ENCODE measurements at places on chromosomes 3 and 15.

DNA sequence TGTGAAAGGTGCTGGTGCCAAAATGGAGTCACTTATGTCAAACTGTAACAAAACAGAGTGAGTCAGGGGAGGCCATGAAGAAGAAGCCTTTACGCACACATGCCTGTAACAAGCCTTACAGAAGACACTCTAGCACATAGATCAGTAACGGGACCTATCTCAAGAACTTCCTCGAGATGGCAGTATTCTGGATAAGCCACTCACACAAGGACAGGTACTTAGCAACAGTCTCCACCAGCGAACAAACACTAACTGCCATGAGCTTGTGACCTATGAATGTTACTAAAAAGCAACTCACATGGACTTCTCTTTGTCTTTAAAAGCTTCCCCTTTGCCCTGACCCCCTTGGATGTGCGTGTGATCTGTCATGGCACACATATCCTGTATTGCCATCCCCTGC is 235.1 kb downstream of the CD47 start:
- no peak for DNase-seq

DNA sequence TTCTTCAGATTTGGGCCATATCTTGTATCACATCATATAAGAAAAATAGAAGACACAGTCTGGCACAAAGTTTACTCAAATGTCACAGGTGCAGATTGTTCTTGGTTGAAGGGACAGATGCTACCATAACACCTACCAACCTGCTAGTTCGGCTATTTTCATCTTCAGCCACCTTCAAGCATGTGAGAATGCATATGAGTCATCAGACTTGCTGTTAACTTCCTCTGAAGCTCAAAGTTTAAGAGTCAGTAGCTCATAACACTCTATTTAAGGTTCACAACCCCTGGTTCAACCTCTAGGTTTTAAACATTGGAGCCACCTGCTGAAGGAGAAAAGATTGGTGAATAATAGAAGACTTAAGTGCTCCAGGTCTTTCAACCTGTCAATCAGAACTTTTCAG is 522.8 kb downstream of the NLGN1 start:
- no peak for DNase-seq

- no peak for DNase-seq
Measured at GRCh38 chr3:123633530-123633929, 48.7 kb upstream of the HACD2 start.

GRCh38 chr3:40876496-40876895 is 322.8 kb upstream of the CTNNB1 start:
- no peak for DNase-seq

GRCh38 chr3:141530415-141530768 is 43.6 kb downstream of the RASA2 start:
- DNase-seq = no peak

GRCh38 chr15:100694381-100695021 is 92.1 kb downstream of the ASB7 start:
- DNase-seq = no peak

DNA sequence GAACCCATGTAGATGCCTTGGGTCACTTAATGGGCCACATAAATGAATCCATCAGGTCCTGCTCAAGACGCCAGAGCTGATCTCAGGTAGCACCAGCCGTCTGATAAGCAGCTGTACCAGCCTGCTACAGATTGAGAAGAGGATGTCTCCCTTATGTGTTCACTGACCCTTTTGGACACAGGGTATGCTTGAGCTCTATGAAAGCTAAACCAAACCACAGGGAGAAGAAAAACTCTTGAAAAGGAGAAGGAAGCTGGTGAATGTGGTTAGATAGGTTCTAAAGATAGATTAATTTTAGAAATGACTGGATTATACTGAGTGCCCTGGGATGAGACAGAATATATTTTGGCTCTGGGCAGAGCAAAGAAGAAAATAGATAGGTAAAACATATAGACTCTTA is 187.5 kb downstream of the SPATA16 start:
- no peak for DNase-seq

DNA sequence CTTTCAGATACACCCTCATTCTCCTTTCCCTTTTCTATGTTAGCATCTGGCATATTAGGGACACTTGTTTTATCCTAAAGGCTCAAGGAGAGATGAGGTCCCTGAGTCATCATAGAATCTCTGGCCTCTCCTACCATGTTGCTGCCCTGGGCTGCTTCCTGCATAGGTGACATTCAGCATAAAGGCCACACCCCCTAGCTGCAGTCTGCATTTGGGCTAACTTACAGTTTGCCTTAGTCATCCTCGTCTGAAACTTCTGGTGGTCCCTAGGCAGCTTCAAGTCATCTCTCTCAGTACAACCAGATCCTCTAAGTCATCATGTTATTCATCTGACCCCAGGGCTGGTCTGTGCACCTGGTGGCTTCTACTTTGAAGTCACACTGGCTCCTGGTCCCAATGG is 982.7 kb upstream of the NR2F2 start:
- no peak for DNase-seq

- no peak for DNase-seq
Measured at GRCh38 chr3:143103652-143104051, 15.9 kb upstream of the CHST2 start.

GRCh38 chr3:56796202-56796601 is 5.5 kb downstream of the ARHGEF3 start:
- DNase-seq = no peak

DNA sequence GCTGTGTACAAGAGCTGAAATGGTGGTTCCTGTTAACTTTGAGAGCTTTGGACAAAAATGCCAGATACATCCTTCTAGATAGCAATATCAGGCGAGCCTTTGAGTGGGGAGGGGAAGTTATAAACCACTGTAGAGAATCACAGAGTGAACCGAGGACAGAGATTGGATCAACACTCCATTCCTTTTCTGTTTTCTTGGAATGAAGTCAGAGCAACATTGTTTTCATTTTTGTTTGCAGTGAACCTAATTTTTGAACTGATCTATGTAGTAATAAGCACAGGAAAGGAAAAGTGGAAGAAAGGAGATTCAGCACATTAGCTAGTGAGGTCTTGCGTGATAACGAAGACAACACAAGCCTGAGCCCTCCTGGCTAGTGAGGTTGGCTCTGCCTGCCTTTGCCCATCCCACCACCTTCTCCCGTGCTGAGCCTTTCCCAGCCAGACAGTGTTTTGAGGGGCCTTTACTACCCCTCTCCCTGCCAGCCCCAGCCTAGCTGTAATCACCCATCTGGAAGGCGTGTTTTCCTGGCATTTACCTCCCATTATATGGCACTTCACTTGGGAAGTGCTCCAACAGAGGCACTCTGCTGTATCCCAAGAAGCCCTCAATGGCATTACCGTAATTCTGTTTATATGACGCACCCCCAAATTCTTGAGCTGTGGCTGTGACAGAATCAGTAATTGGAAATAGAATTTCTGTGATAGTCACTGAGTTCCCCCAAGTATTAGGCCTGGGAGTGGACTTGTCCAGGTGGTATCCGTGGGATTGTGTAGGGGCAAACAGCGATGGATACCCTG is 129.8 kb downstream of the CACNA1D start:
- DNase-seq = no peak
